NCI-H82 (cell line): ENCODE measurements at places on chromosomes 7 and 10.

DNA sequence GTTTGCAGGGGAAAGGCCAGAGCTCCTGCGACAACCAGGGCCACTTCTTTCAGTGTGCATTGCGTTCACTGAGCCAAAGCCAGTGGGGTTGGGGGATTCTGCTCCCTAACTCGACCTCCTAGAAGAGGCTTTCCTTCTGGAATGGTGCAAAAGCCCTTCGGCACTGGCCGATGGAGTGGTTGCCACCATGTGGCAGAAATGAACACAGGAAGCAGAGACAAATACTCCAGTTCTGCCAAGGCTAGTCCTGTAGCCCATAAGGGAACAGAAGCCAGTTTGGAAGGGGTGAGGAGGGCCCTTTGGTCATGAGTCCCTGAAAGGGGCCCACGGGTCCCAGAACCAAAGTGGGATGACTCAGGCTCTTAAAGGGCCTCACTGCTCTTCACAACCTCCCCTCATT lies 29.7 kb upstream of the ACSL5 start:
- no peak for DNase-seq

GRCh38 chr7:94655126-94655847 lies 646 bp downstream of the SGCE start:
- peak; percentile 48 for DNase-seq

DNA sequence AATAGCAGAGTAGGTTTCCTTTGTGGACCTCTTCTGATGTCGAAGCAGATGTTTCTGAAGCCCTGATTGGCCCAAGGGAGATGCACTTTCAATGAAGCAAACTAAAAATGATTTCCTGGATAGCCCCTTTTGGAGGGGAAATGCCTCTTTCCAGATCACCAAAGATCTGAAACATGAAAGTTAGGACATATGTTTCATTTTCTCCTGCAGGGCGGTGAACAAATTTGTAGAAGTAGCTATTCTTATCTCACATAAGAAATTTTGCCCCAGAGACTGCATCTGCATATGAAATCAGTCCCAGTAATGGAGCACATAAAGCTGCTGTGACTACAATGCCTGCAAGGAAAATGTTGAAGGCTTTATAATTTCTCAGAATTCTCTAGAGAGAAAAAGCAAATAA lies 56.0 kb downstream of the THSD7A start:
- no peak for DNase-seq

- DNase-seq = no peak
Observed at GRCh38 chr10:27529010-27529783, 25.1 kb downstream of the RAB18 start.

DNA sequence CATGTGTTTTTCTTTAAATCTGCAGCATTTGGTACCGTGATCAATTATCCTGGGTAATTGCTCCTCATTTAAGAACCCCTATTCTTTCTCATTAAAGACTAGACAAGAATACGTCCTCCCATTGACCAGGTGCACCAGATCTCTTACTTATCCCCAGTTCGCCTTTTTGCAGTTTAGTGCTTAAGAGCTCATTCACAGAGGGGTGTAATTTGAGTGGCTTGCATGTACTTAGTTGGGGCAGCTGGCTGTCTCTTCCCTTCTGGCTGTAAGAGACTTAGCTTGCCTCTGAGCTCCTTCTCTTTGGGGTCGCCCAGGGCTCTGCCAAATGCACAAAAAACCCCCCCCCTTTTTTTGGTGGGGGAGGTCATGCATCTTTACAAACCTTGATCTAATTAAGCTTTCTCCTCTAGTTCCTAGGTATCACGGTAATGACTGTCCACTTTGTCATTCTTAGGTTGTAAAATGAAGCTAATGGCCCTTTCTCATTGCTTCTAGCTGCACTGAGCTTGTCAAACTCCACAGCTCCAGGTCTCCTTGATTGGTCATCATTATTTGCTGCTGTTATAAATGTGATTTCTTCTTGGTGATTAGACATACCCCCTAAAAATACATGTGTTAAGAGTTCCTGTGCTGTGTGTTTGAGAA lies 26.3 kb downstream of the GAD2 start:
- DNase-seq = peak; percentile 78

DNA sequence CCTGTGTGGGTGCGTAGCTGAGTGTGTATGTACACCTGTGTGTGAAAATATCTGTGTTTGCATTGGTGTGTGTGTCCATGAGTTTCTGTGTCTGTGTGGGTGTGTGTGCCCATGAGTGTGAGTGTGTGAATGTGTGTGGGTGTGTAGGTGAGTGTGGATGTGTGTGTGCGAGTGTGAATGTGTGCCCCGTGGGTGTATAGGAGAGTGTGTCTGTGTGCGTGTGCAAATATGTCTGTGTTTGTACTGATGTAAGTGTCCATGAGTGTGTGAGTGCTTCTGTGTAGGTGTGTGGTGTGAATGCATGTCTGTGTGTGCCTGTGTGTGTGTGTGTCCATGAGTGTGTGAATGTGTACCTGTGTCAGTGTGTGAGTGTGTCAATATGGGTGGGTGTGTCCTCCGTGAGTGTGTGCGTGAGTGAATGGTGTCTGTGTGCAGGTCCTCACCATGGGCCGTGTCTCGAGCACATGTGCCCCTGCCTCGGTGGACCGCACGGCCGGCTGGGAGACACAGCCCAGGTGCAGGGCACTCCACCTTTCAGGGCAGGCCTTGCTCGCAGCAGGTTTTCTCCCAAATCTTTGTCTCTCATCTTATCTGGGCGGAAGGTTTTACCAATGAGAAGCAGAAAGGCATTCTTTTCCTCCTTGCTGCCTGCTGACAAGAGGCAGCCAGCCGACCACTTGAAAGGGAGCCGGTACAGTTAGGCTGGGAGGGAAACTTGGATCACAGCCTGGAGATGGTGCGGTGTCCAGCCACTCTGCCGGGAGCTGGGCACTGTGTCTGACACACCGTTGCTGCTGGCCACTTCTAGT lies 107.1 kb upstream of the FAM20C start:
- no peak for DNase-seq
